ENCODE measurements at places on chromosomes 12 and 14. TPM values are rescaled to one million over a fixed set of nuclear protein-coding genes. Genes with fewer than 3 reads are reported as not detected.

The LMNTD1 gene
- 0.37 TPM for total RNA-seq

The CLEC2A gene
- not detected for total RNA-seq

The SLCO1B3 gene
- total RNA-seq, result not detected

The SYNE3 gene
- total RNA-seq, result 7.1 TPM

The B3GNT4 gene
- total RNA-seq, result 0.09 TPM
